ENCODE measurements at places on chromosomes 6 and 20.

GRCh38 chr20:4192378-4193068 lies 177.2 kb upstream of the RNF24 start:
- DNase-seq = no peak

DNA sequence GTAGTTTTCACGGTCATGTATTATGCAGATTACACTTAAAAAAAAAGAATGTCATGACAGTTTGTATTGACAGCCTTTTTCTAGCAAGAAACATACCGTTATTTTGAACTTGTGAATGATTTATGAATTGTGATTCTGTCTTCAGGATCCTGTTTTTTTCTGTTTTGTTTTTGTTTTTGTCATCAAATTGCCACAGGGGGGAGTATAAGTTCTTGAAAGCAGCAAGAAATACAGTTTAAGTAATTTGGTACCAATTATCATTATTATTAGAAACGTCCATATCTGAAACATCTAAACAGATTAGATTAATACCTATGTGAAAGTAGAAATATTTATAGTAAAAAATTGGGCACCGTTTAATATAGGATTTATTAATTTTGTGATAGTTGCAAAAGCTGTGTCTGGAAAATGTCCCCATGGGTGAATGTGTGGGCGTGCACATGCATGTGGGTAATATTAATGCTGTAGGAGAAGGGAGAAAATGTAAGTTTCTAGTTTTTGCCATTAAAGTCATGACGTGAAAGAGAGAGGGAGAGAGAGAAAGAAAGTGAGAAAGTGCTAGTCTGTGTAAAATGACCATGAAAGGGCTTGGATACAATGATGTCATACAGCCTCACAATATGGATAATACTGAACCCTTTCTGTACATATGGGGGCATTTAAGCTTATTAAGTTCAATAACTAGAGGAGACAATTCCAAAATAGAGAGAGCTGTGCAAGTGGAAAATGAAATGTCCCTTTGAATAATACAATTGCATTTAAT lies 9.4 kb upstream of the CCN2 start:
- DNase-seq = no peak

GRCh38 chr6:112408522-112408921 lies 61.4 kb downstream of the RFPL4B start:
- no peak for DNase-seq

DNA sequence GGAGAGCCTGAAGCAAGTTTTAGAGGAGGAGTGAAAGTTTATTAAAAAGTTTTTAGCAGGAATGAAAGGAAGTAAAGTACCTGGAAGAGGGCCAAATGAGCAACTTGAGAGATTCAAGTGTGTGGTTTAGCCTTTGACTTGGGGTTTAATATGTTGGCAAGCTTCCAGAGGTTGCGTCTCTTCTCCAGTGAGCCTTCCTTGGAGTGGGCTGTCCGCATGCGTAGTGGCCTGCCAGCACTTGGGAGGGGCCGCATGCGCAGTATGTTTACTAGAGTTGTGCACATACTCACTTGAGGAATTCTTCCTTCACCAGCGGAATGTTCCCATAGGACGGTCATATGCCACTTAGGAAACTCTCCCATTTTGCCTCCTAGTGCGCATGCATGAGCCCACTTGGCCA lies 235.2 kb downstream of the ALDH8A1 start:
- no peak for DNase-seq

GRCh38 chr6:12331951-12332749 lies 42.0 kb downstream of the EDN1 start:
- DNase-seq = no peak

DNA sequence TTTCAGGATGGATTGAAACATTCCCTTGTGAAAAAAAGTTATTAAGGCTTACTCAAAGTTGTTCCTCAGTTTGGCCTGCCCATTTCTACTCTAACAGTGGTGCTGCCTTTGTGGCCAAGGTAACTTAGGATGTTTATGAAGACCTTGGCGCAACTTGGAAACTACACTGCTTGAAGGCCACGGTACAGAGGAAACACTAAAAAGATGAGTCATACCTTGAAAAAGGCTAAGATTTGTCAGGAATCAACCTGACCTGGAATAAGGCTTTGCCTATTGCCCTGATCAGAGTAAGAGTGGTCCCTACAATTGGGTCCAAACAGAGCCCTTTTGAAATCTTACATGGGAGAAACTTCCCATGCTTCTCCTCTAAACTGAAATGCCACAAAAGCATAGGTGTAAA lies 119.9 kb upstream of the MOCS1 start:
- DNase-seq = no peak

DNA sequence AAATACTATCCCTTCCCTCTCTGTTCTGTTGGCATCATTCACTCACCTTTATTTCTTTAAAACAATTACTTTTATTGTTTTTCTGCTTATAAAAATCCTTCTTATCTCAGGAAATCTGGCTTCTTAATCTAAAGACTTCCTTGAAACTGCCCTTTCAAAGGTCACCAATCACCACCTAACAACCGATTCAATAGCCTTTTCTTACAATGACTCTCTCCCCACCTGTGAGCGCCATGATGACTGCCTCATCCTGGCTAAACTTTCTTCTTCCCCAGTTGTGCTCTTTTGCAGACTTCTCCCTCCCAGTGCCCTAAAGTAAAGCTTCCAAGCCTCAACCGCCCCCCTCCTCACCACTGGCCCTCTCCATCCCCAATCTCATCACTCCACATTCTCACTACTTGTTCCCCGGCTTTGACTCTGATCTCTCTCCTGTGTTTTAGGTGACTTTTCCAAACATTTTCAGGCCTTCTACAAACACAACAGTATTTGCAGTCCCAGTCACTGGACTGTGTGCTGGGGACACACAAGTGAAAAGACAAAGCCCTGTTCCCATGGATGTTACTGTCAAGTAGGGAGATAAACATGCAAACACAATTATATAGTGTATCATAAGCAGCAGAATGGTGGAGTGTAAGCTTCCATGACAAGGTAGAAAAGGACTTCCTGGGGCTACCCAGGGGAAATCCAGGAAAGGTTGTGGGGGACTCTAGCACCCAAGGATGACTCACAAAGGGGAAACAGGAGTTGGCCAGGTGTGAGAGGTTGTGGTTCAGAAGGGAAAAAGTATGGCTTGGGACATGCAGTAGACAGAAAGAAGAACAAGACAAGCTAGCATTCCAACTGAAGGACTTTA lies 12.8 kb downstream of the NHSL1 start:
- DNase-seq = no peak

DNA sequence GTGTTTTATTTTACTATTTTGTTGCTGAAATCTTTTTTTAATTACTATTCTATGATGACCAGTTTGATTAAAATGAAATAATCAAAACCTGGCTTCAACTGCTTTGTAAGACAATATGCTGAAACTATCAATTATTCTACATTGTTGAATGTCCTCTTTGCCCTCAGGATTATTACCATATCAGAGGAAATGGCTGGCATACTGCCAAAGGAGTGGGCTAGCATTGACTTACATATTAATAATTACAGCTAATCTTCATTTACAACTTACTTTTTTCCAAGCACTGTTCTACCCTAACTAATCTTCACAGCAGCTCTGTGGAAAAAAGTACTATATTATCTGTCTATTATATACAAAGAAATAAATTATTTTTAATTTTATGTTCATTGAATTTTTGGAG lies 560.5 kb downstream of the BCKDHB start:
- no peak for DNase-seq

DNA sequence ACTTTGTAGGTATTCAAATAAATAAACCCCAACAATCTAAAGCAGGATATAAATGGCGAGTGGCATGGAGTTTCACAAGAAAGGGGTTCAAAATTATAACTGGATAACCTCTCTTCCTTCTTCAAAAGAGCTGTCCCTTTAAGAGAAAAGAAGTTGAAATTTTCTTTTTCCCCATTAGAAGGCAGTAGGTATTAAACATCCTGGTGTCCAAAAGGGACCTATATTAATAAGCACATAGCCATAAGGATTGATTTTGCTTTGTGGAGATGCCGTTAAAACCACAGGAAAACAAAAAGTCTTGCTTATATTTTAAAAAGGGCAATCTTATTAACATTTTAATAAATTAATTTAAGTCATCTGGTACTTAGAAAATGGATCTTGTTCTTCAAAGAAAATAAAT lies 76.5 kb downstream of the LYRM4 start:
- DNase-seq = no peak

DNA sequence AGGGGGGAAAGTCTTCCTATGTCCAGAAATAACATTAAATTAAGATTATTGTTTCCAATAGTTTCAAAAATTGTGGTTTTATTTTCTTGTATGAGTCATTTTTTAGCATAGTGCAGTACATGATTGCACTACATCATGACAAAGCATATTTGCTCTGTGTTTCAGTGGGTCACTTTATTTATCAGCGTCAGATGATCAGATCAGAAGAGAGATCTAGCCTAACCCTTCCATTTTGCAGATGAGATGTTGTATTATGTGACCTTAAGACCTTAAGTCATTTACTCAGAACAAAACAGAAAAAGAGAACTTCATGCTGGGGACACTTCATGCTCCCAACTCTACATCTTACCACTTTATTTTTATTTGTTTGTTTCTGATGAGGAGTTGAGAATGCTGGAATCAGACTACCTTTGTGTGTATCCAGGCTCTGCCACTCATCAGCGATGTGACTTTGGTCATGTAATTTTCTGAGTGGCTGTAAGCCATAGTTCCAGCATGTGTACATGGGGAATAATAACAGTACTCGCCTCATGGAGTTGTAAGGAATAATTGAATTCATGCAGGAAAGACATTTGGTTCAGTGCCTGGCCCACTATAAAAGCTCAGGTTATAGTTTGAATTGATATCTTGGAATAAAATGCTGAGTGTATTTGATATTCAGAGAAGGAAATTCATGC lies 13.5 kb downstream of the EYA4 start:
- no peak for DNase-seq

- no peak for DNase-seq
Measured at GRCh38 chr6:52288841-52289240, 4.3 kb upstream of the MCM3 start.

GRCh38 chr6:117907601-117908245 lies 659 bp downstream of the SLC35F1 start:
- no peak for DNase-seq

DNA sequence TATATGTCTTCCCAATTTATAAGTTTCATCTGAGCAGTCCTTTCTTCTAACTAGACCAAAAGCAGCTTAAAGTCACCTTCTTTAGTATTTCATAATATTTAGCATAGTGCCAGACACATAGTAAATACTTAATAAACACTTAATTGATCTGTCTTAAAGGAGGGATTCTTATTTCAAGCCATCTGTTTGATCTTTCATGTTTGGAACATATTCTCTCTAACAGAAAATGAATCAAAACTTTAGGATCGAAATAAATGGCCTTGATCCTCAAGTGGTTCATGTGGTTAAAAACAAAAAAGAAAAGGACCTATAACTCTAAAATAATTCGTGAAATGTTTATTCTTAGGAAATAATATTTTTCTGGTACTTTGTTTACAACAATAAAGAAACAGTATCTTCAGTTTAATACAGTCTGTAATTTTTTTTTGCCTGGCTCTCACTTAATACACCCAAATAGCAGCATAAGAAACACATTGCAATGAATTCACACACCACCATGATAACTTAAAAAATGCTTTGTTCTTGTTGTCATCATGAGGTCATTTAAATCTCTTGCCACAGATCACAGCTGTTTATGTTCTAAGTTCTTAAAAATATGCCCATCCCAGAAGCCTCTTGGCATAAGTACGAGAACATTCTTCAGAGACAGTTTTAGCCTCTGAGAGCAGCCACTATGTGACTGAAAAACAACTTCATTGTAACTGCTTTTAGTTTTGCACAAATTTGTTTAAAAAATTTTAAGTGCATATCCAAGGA lies 48.1 kb downstream of the ESF1 start:
- no peak for DNase-seq

- DNase-seq = no peak
Measured at GRCh38 chr6:80382811-80383210, 276.3 kb downstream of the BCKDHB start.

GRCh38 chr6:10582774-10583508 lies 61.8 kb downstream of the GCNT2 start:
- no peak for DNase-seq

Measured in amniotic stem cell (primary cell).